Vagina (tissue), 2 donors: ENCODE measurements at places on chromosomes 12 and 14.

DNA sequence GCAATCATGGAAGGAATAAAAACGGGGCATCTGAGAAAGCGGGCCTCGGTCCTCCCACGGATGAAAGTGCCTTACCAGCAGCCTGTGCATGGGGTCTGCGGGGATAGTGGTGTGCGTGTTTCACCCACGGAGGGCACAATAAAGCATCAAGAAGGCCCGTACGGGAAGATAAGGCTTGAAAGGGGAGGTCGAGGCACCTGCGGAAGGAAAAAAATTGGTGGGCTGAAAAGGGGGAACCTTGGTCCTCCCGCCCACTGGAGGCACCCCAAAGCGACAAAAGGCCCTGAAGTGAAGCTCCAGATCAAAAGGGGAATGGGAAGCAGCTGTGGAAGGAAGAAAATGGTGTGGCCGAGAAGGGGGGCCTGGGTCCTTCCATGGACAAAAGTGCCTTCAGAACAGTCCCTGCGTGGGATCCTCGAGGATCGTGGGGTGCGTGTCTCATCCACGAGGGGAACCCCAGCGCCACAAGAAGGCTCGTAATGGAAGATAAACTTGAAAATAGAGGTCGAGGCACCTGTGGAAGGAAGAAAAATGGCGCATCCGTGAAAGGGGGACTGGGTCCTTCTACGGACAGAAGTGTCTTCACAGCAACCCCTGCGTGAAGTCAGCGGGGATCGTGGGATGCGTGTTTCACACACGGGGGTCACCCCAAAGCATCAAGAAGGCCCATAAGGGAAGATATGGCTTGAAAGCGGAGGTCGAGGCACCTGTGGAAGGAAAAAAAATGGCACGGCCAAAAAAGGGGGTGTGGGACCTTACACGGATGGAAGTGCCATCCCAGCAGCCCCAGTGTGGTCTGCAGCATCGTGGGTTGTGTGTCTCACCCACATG is 276.9 kb downstream of the ALG10 start:
- no peak for DNase-seq

DNA sequence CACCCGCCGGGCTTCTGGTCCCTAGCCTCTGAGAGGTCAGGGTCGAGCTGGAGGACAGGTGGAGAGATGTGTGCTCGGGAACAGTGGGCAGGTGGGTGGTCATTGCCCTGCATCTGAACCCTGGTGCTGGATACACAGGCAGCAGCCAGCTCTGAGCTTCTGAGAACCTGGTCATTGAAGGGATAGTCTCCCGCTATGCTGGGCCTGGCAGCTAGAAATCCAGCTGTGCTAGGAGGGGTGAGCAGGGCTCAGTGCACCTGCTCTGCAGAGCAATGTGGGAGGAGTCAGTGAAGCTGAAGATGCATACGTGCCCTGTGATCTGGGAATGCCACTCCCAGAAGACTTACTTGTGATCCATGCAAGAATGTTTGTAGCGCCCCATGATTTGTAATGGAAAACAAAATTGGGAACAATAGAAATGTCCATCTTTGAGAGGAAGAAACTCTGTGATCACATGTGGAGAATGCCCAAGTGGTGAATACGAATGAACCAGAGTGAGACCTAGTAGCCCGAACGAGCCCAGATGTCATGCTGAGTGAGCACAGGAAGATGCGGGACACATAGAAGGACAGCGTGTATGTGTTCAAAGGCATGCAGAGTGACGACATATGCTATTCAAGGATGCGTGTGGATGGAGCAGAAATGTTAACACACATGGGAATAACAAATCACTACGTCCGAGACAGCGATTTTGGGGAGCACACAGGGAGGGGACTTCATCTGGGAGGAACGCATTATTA is 63.4 kb downstream of the AACS start:
- no peak for DNase-seq

DNA sequence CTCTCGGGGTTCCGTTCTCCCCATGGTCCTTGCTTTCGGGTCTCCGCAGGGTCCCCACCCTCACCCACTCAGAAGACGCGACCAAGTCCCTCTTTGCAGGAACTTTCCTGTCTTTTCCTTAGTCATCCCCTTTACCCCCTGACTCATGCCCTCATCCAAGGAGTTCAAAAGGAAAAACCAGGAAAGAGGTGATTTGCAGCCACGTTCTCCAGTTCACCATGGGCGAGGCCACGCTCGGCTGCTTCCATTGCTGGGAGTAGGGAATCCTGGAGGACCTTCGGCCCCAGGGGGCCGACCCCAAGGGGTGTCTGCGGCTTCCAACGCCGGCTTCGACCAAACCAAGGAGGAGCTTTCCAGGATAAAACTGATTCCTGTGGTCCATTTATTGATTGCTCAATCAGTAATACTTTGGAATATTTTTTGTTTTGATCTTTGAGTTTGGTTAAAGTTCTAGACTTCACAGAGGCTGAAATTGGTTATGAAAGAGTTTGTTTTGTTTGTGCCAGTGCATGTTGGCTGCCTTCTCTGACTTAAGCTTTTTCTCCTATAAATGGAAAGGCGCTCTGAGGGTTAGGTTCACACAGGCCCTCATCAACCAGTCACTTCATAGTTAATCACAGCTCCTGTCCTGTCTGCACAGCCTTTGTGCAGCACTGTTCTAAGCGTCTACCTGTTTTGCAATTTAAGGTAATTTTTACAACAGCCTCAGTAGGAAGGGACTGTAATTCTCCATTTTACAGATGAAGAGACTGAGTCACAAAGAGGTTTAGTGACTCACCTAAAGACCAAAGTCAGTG is 827 bp downstream of the ALDH2 start:
- DNase-seq, result no peak

DNA sequence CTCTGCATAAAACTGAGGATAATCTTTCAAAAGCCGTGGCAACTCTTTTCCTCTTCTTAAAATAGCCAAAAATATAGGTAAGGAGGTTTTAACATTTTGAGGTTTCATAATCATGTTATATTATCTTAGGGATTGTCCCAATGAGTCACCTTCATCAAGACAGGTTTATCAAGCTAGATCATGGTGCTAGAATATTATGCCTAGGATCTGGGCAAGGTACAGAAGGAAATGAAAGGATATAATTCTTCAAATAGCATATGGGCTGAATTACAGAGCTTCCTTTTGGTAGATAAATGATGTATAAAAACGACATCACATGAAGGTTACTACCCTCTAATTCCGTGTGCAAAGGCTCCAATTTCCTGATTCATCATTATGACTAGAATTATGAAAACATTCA is 28.6 kb upstream of the TBC1D15 start:
- DNase-seq, result no peak

GRCh38 chr14:76516884-76517283 is 140.9 kb downstream of the ESRRB start:
- no peak for DNase-seq

DNA sequence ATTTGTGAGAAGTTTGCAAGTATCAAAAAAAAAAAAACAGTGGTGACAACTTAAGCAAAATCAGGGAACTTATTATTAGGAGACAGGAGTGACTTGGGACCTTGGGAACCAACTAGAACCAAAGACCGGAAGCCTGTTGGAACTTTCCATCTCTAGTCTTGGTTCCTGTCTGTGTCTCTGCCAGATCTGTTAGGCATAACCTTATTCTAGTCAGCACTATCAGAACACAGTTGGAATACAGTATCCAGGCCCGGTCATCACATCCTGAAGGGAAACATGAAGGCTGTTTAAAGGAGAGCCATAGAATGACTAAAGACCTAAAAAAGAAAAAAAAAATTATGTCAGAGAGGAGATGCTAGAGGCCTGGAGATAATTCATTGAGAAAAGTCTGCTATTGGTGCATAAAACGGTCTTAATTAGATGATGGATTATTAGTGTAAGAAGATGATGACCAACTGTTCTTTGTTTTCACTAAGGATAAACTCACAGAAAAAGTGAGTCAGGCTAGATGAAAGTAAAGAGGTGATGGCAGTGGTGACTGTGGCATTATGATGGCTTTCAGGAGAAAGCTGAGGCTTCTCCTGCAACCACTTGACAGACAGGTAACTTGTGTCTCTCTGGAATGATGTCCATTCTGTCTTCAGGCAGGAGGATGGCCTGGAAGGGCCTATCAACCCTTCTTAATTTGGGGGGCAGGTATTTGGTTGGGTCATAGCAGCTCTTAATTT is 28.2 kb downstream of the DACT1 start:
- DNase-seq, result no peak

- DNase-seq, result no peak
Measured at GRCh38 chr12:117603316-117604113, 242.1 kb upstream of the NOS1 start.

- DNase-seq, result no peak
Measured at GRCh38 chr14:90567991-90568390, 171.2 kb downstream of the CALM1 start.

DNA sequence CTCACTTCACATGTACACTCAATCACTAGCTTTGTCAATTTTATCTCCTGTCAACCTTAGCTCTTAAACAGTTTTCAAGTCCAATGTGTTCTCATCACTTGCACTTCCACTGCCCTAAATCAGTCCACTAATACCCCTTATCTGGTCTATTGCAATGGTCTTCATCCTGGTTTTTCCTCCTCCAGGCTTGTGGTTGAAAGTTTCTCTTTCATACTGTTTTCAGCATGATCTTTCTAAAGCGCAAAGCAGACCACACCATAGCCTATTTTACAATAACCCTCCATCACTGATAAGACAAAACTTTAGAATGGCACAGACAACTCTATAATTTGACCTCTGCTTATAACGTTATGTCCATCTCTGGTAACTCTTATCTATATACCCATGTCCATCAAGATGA is 62.0 kb upstream of the DDHD1 start:
- DNase-seq, result no peak

DNA sequence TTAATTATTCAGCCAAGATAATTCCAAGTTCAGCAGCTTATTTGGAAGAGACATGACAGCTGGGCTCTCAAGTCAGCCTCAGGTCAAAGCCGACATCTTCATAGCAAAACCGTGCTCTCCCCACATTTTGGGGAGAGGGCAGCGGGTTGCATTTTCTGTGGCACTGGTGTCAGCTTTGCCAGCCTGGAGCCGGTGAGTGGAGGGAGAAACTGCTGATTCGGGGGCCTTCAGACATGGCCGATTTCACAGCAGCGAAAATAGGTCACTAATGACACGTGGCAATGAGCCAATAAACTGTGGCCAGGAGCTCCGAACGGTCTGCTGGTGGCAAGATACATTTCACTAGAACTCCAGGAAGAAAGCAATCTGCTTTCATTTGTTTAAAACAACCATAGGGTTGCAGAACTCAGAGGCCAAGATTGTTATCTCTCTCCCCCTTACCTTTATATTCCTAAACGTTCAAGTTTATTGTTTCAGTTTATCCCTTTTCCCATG is 173.2 kb downstream of the CAND1 start:
- no peak for DNase-seq

GRCh38 chr14:60125918-60126317 is 34.2 kb downstream of the PCNX4 start:
- DNase-seq, result no peak

GRCh38 chr14:91232603-91233002 is 11.9 kb downstream of the GPR68 start:
- DNase-seq, result no peak

DNA sequence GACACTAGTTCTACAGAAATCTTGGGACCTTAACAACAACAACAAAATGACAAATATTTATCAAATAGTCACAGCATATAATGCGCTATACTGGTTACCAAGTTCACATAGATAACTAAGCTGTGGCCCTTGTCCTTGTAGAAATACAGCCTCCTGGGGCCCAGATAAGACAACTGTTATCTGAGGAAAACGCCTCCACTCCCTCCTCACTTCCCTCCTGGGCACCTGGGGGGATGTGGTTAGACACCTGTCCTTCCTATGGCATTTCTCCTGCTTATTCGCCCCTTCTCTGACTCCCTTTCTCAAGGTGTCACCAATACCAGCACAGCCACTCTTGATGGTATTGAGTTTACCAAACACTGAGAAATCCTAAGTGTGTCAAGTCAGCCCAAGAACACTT is 419.4 kb downstream of the RAD51B start:
- no peak for DNase-seq

- DNase-seq, result no peak
Measured at GRCh38 chr12:92753976-92754885, 51.4 kb downstream of the PLEKHG7 start.

DNA sequence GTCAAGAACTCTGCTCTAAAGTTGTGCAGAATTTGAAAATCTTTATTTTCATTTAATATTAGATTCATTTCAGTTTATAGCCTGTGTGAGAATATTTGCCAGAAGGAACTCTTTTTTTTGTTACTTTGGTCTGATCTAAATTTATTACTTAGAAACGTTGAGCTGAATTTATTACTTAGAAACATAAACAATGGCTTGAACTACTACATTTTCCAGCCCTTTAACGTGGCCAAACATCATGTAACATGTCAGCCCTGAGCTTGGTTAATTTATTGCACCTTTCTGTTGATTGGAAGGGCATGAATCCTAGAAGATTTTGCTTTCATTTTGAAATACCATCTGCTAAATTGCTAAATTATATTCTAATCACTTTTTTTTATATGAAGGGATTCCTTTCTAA is 241.4 kb downstream of the TMEM117 start:
- DNase-seq, result no peak

DNA sequence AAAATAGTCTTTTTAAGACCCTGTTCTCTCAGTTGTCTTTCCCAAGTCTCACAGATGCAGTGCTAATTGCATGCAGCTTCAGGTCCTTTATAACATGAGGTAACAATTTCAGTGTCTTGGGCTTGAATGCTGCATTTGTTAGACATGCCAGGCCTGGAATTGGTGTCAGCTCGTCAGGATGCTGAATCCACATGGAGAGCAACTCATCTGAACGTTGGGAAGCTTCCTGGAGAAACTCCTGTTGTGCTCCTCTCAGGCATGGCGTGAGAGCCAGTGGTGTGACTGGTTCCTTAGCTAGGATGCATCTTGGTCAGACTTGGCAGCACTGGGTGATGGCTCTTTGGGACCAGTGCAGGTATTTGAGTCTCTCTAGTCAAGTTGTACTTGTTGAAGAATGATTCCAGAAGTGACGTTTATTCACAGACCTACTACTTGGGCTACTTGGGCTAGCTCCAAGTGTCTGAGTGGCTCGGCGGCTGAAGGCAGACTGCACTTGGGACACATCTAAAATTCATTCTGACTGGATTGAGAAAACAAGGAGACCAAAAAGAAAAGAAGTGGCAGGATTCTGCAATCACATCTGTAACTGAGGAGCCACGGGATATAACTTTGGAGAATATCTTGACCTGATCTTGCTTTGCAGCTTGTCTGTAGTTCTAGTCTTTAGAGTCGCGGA is 134.8 kb upstream of the ARHGAP5 start:
- DNase-seq, result no peak

DNA sequence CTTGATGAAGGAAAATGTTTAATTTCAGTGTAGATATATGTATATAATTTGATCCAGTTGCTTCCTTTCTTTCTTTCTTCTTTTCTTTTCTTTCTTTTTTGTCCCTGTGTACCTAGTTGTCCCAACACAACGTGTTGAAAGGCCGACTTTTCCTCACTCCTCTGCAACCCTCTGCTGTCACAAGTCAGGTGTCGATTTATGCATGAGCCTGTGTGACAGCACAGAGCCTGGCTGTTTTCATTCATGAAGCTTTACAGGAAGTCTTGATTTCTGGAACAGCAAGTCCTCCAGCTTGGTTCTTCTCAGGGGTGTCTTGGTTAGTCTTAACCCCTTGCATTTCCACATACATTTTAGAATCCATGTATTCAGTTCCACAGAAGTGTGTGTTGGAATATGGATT is 88.1 kb downstream of the PPP2R5C start:
- no peak for DNase-seq
